ENCODE measurements at places on chromosomes 6 and 20.

DNA sequence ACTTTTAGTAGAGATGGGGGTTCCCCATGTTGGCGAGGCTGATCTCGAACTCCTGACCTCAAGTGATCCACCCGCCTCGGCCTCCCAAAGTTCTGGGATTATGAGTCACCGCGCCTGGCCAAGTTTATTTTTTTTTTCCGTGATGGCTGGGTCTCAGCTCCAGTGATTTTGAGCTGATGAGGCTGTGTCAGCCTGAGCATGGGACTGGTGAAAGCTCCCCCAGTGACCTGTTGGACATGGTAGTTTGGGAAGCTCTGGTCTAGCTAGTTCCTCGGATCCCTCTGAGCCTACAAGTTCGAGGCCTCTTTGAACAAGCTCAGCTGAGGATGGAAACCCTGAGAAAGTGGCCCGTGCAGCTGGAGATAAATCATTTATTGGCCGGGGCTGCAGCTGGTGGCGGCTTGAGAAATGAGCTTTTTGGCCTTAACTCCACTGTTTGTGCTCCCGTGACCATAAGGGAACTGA, 126.8 kb downstream of the SNX5 start:
- DNase-seq: no peak

- no peak for DNase-seq
Measured at GRCh38 chr6:47250302-47250701, 59.4 kb downstream of the TNFRSF21 start.

DNA sequence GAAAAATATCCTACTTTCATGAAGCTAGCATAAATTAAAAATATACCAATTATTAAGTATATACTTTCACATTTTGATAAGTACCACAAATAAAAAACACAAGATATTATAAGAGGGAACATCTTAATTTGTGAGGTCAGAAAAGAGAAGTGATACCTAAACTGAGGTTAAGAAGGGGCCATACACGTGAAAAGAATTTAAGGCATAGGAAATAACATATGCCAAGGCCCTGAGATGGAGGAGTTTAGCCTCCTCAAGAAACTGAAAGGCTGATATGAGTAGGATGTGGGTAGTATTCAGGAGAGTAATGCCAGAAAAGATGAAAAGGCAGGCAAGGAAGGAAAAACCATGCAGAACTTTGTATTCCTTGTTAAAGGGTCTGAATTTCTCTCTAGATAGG, 116.6 kb upstream of the HTR1E start:
- DNase-seq: no peak

GRCh38 chr20:16279320-16279719, 293.9 kb downstream of the KIF16B start:
- DNase-seq: no peak

GRCh38 chr6:39698789-39699188, 26.4 kb downstream of the KIF6 start:
- no peak for DNase-seq

DNA sequence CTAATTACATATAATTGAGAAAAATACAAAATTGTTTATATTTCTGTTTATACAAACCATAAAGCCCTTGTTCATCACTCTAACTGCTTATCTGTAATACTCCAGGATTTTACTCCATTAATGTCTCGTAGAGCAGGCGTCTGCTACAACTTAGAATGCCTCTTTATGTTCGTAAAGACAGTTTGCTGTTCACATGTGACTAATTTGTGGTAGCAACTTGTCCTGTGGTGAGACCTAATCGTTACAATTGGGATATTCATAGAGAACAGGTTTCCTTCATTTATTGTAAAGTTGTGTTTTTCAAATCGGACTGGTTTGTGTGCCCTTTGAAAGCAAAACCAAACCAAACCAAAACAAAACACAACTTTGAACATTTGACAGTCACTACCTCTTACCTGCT, 149.7 kb downstream of the ASCC3 start:
- no peak for DNase-seq

- DNase-seq: no peak
Measured at GRCh38 chr6:111987295-111987694, 66.6 kb upstream of the CCN6 start.

DNA sequence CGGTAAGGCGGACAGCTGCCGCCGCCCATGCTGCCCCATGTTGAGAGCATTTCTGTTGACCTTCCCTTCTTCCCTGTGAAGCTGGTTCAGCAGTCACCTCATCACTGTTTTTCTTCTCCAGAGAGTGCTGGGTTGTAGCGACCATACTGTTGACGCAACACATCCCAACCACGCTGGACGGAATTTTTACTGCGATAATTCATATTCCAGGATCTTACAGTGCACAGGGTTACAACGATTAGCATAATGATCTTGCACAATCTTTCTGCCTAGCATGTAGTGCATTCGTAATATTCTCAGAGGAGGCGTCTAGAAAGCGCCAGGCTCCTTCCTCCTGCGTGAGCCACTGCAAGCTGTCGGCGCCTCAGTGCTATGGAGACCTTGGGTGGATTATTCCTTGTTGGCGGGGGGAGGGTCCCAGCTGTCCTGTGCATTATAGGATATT, 137.0 kb downstream of the MTHFD1L start:
- no peak for DNase-seq

DNA sequence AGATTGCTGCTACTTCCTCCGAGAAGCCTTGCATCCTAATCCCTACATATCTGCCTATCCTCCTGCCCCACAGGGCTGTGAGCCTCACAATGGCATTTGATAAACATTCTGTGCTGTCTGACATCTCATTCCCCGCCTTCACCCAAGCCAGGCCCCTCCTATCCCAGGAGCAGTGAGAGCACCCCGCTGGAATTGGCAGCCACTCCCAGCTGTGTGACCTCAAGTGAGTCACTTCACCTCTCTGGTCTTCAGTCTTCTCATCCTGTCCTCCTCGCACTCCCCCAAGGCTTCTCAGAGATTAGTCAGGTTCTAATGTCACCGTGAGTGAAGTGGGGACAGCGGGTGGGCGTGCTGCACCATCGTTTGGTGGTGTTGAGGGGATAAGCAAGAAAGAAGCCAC, 81.7 kb downstream of the CDH22 start:
- no peak for DNase-seq

DNA sequence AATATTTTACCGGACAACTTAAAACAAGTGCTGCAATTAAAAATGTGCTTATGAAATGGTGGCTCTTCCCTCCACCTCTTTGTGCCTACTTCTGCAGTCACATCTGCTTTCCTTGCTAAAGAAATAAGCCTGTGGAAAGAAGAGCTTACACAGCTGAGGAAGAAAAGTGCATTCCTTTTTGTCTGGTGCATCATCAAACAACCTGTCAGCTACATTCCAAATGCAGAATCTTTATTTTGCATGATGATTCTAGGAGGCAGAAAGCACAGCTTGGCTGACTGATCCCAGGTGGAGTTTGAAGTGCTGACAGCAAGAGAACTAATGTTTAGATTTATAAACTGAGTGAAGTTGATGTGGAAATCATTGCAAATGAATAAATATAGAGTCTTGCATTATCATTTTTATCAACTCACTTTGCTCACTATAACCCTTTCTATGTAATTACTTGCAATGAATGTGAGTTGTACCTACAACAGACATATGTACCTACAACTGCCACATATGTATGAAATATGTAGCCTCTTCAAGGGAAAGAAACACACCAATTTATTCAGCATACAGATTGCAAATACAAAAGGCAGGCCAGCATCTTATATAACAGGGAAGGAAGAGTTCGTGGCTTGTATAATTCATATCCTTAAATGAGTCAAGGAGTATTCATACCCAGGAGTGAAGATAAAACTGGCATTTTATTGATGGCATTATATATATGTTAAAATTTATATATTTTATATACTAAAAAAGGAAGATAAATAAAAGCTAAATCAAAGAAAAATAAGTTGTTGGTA, 223.4 kb upstream of the MCHR2 start:
- DNase-seq: no peak

DNA sequence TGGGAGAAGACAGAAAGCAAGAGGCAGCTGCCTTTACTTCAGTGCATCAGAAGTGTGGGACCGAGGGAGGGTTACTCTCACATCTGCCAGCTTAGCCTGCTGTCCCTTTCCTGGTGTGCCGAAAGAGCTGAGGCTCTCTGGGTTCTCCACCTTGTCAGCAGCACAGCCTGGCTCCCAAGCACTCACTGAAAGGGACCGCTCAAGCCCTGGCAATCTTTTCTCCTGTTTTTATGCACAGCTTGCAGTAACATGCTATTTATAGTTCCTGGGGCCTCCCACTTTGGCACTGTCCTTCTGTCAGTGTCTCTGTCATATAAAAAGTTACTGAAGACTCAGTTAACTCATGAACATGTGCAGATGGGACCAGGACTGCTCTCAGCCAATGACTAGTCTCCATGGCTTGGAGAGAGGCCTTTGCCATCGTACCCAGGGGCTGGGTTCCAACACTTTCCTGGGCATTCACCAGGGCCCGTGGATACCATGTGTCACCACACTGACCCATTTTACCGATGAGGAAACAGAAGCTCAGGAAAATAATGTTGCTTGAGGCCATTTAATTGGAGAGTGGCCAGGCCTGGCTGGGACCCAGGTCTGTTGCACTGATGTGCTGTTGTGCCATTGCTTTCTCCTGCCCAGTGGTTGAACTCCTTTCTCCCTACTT, 46.2 kb downstream of the PANK2 start:
- DNase-seq: no peak

DNA sequence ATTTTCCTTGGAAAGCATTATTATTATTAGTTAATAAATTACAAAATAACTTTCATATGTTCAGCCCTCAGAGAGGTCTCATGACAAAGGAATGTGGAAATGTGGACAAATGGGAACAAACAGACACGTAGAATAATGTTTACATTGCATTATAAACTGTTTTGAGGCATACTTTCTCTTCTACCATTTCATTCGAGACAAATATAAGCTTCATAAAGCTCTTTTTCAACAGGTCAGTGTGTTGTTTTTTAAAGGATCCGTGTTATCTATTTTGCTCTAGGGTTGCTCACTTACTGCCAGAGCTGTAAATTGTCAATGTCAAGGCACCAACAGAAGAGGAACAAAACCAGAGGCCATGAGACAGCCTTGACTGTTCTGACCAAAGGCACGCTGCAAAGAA, 256.8 kb downstream of the PHACTR1 start:
- DNase-seq: no peak

DNA sequence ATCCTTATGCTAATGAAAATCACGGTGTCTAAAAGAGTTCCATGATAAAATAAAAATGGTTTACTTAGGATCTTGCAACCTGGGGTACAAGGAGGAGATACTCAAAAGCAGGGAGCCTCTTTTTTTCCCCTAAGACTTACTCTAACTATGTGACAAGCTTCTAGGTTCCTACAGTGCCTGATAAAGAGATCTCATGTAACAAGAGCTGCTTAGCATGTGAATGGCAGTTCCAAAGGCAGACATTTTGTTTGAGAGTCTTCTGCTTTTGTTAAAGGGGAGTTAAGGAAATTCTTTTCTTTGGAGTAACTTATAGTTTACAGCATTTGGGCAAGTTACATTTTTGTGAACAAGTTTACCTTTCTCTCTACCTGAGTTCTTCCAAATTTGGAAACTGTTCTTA, 945.8 kb upstream of the ADGRB3 start:
- no peak for DNase-seq

DNA sequence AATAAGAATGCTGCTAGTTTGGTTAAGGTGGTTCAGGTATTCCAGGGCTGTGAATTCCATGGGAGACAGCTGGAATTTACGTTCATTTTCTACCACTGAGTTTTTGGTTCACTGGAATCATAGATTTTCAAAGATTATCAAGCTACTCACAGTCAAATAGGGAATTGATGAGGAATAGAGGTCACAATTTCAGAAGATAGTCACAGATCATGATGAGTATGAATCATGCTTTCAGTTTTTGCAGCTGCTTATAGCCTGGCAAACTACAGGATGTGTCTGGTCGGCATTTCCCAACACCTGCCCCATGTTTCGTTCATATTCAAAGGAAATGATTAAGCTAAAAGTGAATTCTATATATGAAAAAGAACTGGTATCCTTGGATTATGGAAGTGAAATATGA, 58.7 kb downstream of the BCKDHB start:
- DNase-seq: no peak

- no peak for DNase-seq
Measured at GRCh38 chr6:123745895-123746294, 57.8 kb upstream of the NKAIN2 start.

DNA sequence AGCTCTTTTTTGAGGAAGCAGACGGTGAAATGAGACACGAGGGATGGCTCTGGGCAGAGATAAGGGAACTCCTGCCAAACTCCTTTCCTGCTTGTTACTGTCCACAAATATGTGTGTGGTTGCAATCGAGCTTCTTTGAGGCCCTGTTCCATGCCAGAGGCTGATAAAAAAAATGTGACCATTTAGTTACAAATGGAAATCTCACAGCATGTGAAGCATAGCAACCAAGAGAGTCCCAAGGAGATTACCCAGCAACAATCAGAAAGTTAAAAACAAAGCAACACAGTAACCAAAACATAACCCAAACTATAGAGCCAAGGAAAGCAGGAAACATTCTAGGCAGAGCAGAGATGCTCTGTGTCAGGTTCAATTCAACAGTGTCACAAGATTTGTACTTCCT, 35.4 kb upstream of the HMGN3 start:
- DNase-seq: peak; percentile 70

- no peak for DNase-seq
Measured at GRCh38 chr6:14036911-14037310, 80.7 kb upstream of the CD83 start.

DNA sequence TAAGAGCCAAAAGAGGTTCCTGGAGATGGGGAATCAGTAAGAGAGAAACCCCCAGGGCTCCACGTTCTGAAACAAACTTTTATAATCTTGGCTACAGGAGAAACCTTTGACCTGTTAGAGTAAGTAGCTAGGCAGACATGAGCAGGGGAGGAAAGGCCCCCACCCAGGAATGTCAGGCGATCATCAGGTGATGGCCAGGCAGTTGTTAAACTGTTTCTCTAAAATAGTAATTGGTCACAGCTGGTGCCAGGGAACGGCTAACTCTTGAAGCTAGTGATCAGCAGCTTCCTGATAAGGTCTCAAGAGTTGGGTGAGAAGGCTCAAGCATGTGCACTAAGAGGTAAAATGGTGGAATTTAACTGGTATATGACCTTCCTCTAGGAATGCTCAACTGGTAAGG, 263.8 kb downstream of the HDGFL1 start:
- DNase-seq: no peak

DNA sequence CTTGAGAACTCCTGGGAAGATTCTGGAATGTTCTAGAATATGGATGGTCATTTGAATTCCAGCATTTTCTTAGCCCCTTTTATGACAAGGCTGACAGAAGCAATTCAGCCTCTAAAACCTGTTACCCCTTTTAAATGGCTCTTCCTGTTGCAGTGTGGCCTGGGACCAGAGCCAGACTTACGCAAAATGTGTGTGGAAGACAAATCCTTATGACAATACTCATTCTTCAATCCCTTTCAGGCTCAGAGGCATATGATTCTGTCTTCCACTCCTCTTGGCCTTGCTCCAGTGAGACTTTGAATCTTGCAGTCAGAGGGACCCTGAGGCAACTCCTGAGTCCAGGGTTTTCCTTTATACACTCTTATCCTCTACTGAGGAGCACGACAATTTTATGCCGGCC, 287.0 kb downstream of the CLIC5 start:
- no peak for DNase-seq

- DNase-seq: no peak
Measured at GRCh38 chr6:158445426-158446085, 114.3 kb upstream of the TMEM181 start.

GRCh38 chr6:3596766-3597165, 139.9 kb upstream of the SLC22A23 start:
- DNase-seq: no peak
